ENCODE measurements at places on chromosomes 7 and 10.
A peak's percentile ranks its signal among the peaks of the same experiment; 100 is the strongest.

GRCh38 chr10:89516149-89516832, 19.1 kb downstream of the SLC16A12 start:
- no peaks in the 10 kb centered on the region for H3K36me3 ChIP-seq
- H3K4me1 ChIP-seq: peaks cover 5% of the 10 kb centered on the region
- peak; percentile 69 for DNase-seq
- no peak overlapping the region for H3K4me3 ChIP-seq
- no peak overlapping the region for H3K27ac ChIP-seq

DNA sequence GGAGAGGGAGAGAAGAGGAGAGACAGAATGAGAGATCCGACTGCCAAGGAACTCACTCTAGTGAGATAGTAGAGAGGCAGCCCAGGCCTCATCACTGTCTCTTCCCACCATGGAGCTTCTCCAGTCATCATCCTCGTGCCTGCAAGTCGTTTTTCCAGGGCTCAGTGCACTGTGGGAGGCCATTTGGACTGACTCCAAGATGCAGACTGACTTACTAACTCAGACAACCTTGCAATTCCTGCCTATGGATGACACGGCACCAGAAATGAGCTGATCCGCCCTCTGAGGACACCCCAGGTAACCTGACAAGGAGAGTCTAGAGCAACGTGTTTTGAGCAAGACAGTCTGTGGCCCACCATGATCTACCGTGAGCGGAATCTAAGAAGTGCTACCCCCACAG, 154.9 kb downstream of the GLI3 start:
- H3K4me3 ChIP-seq: no peak overlapping the region
- DNase-seq: no peak
- peaks cover 1% of the 10 kb centered on the region for H3K4me1 ChIP-seq
- no peaks in the 10 kb centered on the region for H3K36me3 ChIP-seq

- no peak overlapping the region for H3K27ac ChIP-seq
- no peak for DNase-seq
- H3K4me1 ChIP-seq: peaks cover 18% of the 10 kb centered on the region
- H3K36me3 ChIP-seq: no peaks in the 10 kb centered on the region
- no peak overlapping the region for H3K4me3 ChIP-seq
Measured at GRCh38 chr10:70518695-70519094, 40.1 kb downstream of the PALD1 start.

DNA sequence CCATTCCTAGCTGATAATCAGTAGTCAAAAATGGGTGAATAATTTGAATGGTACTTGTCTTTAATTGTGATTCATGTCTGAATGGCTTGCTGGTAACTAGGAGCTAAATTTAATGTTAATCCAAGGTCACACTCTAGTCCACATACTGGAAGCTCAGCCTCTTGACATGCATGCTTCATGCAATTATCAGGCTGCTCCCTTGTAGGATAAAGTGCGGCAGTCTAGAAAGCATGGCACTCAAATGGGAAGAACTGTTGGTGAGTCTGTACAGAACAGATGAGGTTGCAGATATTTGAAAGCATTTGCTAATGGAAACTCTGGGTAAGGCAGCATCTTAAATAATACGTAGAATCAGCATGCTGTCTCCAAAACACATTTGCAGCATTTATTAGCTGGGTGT, 499.4 kb downstream of the AUTS2 start:
- H3K4me1 ChIP-seq: peaks cover 3% of the 10 kb centered on the region
- H3K27me3 ChIP-seq: no peaks in the 10 kb centered on the region
- H3K4me3 ChIP-seq: no peak overlapping the region
- no peak for DNase-seq

DNA sequence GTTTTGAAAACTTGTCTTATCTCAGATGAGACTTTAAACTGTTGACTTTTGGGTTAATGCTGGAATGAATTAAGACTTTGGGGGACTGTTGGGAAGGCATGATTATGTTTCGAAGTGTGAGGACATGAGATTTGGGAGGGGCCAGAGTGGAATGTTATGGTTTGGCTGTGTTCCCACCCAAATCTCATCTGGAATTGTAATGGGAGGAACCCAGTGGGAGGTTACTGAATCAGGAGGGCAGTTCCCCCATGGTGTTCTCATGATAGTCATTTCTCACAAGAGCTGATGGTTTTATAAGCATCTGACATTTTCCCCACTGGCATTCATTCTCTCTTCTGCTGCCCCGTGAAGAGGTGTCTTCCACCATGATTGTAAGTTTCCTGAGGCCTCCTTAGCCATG, 13.8 kb upstream of the POT1 start:
- no peaks in the 10 kb centered on the region for H3K4me1 ChIP-seq
- DNase-seq: no peak
- H3K27me3 ChIP-seq: no peaks in the 10 kb centered on the region
- H3K27ac ChIP-seq: no peak overlapping the region
- H3K36me3 ChIP-seq: no peaks in the 10 kb centered on the region

GRCh38 chr10:12103802-12104201, 25.7 kb upstream of the SEC61A2 start:
- H3K4me1 ChIP-seq: no peaks in the 10 kb centered on the region
- no peaks in the 10 kb centered on the region for H3K36me3 ChIP-seq
- H3K4me3 ChIP-seq: no peak overlapping the region

GRCh38 chr10:73857446-73857845, 16.9 kb downstream of the CAMK2G start:
- no peaks in the 10 kb centered on the region for H3K27me3 ChIP-seq
- H3K4me1 ChIP-seq: no peaks in the 10 kb centered on the region

GRCh38 chr10:95785942-95786669, 30.1 kb downstream of the ENTPD1 start:
- no peaks in the 10 kb centered on the region for H3K36me3 ChIP-seq
- H3K4me3 ChIP-seq: no peak overlapping the region
- DNase-seq: no peak
- no peaks in the 10 kb centered on the region for H3K27me3 ChIP-seq
- H3K4me1 ChIP-seq: no peaks in the 10 kb centered on the region

DNA sequence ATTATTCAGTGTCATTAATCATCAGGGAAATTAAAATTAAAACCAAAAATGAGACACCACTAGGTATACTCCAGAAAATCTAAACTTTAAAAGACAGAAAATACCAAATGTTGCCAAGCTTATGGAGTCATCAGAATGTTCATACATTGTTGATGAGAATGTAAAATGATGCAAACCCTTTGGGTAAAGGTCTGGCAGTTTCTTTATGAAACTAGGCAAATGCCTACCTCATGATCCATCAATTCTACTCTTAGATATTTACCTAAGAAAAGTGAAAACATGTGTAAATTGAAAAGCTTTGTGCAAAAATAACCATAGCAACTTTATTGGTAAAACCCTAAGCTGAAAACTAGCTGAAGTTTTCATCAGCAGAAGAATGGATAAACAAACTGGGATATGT, 329.5 kb upstream of the MEOX2 start:
- H3K36me3 ChIP-seq: no peaks in the 10 kb centered on the region
- DNase-seq: no peak
- no peaks in the 10 kb centered on the region for H3K4me1 ChIP-seq

GRCh38 chr7:30019960-30020359, 6.5 kb downstream of the FKBP14 start:
- no peaks in the 10 kb centered on the region for H3K36me3 ChIP-seq
- H3K27ac ChIP-seq: no peak overlapping the region

DNA sequence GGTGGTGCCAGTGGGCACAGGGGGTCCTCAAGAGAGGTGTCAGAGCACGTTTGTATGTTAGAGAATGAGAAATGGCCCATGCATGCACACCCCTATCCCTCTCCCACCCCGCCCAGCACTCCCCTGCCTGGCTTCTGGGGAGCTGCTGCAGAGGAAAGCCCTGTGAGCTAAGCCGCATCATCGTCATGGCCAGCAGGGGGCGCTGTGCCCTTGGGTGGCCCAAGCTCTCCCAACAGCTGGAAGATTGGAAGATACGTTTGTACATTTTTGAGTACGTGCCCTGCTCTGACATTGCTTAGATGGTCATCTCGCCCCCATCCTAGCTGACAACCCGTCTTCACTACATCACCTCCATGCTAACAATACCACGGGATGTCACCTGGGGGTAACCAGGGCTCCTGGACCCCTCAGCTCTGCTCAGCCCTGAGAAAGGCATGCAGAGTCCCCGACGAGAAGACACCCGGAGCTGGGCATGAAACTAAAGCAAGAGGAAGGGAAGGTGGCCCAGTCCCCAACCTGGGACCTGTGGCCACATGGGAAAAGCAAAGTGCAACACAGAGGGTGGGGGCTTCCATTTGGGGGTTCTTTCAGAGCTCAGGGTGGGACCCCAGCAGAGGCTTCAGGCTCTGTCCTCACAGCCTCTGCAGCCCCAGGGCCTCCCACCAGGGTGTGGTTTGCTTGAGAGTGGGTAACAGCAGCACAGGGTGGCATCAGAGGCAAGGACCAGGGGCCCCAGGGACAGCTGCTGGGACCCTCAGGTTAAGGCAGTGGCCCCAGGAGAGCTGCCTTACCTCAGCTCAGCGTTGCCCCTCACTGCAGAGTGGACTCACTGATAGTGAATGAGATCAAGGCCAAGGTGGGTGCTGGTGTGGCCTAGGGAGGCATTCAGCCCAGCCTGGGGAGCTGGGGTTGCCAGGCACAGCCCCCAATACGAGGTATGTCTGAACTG, 136.6 kb downstream of the PTPN20 start:
- no peaks in the 10 kb centered on the region for H3K4me1 ChIP-seq
- peak; percentile 33 for DNase-seq
- H3K4me3 ChIP-seq: no peak overlapping the region
- no peak overlapping the region for H3K27ac ChIP-seq

DNA sequence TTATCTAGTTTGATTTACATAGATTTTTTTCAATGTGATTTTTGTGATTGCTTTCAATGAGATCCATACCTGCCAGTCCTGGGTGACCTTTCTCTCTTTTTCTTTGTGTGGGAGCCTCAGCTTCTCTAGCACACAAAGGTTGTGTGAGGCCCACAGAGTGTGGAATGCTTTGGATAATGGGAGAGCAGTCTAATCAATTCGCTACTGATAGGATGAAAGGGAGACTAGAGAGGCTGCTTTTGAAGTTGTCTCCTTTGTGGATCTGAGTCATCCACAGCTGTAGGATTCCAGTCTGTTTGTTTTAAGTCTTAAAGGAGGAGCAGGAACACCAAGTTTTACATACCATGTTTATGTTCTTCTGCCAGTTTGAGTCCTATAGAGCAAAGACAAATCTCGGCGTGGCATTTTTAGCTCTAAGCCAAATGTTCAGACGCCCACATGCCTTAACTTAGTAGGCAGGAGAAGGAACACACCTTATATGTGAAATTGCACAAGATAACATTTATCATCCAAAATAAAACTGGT, 330.0 kb downstream of the ARL4A start:
- no peak for DNase-seq
- H3K36me3 ChIP-seq: no peaks in the 10 kb centered on the region
- H3K27me3 ChIP-seq: no peaks in the 10 kb centered on the region
- no peak overlapping the region for H3K27ac ChIP-seq
- no peaks in the 10 kb centered on the region for H3K4me1 ChIP-seq
- no peak overlapping the region for H3K4me3 ChIP-seq

GRCh38 chr7:45659496-45660139, 85.5 kb downstream of the ADCY1 start:
- no peaks in the 10 kb centered on the region for H3K36me3 ChIP-seq
- H3K27ac ChIP-seq: no peak overlapping the region
- H3K4me1 ChIP-seq: no peaks in the 10 kb centered on the region

DNA sequence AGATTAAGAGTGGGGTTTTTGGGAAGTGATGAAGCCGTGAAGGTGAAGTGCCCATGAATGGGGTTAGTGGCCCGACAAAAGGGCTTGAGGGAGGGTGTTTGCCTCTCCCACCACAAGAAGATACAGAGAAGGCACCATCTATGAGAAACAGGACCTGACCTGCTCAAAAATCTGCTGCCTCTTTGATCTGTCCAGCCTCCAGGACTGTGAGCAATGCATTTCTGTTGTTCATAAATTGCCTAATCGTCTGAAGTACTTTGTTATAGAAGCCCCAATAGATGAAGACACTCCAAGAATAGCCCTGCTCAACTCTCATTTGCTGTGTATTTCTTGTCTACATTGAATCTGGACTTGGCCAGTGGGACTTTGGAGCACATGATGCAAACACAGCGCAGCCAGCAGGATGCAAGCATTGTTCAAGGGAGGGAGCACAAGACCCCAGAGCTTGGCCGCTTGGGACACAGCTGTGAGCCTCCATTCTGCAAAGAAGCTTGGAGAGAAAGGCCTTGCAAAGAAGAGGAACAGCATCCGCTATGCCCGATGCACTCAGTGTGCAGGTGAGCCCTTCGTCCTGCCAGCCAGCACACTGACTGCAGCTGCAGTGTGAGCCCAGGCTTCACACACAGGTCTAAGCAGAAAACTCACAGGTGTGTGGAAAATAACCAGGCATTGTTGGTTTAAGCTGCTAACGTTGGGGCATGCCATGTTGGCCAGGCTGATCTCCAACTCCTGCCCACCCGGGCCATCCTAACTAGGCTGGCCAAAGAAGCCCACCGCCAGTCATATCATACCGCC, 73.2 kb upstream of the KLF6 start:
- H3K27ac ChIP-seq: no peak overlapping the region
- H3K27me3 ChIP-seq: no peaks in the 10 kb centered on the region
- peaks cover 11% of the 10 kb centered on the region for H3K4me1 ChIP-seq
- H3K4me3 ChIP-seq: no peak overlapping the region
- DNase-seq: no peak

- no peaks in the 10 kb centered on the region for H3K36me3 ChIP-seq
- peaks cover 4% of the 10 kb centered on the region for H3K4me1 ChIP-seq
- peak within 1 kb of the TSS; percentile 77 for H3K27ac ChIP-seq
- peak; percentile 86 for DNase-seq
- H3K27me3 ChIP-seq: no peaks in the 10 kb centered on the region
Measured at GRCh38 chr10:104254493-104255310, at the start of gene GSTO1. TSS of gene GSTO1 (plus strand) at chr10:104254892. CDS start at chr10:104254929, 37 bp downstream.

GRCh38 chr10:50523357-50523756, 100.4 kb downstream of the SGMS1 start:
- H3K4me1 ChIP-seq: no peaks in the 10 kb centered on the region
- DNase-seq: no peak
- H3K27ac ChIP-seq: no peak overlapping the region
- no peak overlapping the region for H3K4me3 ChIP-seq
- no peaks in the 10 kb centered on the region for H3K36me3 ChIP-seq

DNA sequence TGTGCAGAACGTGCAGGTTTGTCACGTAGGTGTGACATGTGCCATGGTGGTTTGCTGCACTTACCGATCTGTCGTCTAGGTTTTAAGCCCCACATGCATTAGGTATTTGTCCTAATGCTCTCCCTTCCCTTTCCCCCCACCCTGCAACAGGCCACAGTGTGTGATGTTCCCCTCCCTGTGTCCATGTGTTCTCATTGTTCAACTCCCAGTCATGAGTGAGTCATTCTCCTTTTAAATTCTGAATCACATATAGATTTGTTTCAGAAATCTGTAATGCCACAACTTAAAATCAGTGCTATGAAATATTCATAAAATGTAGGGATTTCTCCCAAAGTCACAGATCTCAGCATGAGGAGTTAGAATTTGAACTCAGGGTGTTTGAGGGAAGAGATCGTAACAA, 552.5 kb upstream of the MBL2 start:
- H3K36me3 ChIP-seq: no peaks in the 10 kb centered on the region
- DNase-seq: no peak
- no peaks in the 10 kb centered on the region for H3K27me3 ChIP-seq
- H3K27ac ChIP-seq: no peak overlapping the region

DNA sequence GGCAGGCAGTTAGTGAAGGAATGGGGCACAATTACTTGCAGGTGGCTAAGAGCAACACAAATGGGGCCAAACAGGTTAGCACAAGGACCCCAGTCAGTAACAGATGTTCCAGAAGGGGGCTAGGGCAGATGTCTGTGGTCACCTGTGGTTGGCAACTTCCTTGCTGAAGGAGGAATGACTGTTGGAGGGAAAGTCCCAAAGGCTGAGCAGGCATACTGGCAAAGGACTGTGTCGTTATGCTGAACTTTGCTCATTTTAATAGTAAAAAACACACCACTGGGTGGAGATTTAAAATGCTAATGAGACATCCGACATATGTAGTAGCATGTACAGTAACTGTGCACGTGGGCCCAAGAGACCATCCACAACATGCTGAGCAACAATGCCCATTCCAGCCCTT, 511.6 kb downstream of the CALN1 start:
- DNase-seq: no peak
- no peaks in the 10 kb centered on the region for H3K27me3 ChIP-seq
- H3K27ac ChIP-seq: no peak overlapping the region
- H3K4me1 ChIP-seq: no peaks in the 10 kb centered on the region
- H3K4me3 ChIP-seq: no peak overlapping the region
